ENCODE measurements at places on chromosomes 6 and 20.
A peak's percentile ranks its signal among the peaks of the same experiment; 100 is the strongest.

GRCh38 chr6:149478631-149479314, 6.0 kb downstream of the ZC3H12D start:
- DNase-seq, result no peak

DNA sequence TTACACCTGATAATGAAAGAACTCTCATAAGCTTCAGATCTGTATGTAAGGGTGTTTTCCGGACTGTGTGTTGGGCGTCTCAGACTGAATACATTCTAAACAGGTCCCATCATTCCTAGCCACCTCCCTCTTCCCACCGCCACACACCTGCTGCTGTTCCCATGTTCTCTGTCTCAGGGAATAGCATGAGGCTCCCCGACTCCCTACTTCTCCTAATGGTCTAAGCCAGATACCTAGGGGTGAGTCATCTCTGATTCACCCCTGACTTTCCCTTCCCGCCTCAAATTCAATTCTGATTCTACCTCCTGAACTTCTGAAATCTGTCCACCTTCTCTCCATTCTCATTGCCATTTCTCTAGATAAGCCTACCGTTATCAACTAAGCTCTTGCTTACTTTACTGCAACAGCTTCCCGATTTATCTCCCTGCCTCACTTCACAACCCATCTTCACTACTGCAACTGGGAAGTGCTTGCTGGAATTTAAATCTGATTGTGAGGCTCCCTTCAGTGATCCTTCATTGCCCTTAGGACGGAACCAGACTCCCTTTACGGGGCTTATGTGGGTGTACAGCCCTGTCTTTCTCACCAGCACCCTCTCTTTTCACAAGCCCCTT, 1.6 kb downstream of the TMEM14A start:
- DNase-seq, result no peak

GRCh38 chr6:14328163-14328562, 210.6 kb downstream of the CD83 start:
- DNase-seq, result no peak

DNA sequence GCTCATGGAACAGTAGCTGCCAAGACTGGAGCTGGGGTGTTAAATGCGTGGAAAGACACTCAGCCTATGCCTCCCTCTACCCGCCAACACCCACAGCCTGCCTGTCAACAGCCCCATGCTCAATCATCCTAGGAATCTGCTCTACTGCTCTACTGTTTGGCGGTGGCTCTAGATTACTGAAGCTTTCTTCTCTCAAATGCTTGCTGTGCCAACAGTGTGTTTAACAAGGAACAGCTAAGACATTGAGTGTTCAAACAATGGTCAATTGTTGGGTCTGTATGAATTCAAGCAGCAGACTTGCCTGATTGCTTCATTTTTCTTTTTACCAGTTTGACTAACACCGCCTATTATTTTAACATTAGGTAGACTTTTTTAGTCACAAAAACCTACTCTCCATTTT, 258.6 kb downstream of the SOD2 start:
- DNase-seq, result no peak

DNA sequence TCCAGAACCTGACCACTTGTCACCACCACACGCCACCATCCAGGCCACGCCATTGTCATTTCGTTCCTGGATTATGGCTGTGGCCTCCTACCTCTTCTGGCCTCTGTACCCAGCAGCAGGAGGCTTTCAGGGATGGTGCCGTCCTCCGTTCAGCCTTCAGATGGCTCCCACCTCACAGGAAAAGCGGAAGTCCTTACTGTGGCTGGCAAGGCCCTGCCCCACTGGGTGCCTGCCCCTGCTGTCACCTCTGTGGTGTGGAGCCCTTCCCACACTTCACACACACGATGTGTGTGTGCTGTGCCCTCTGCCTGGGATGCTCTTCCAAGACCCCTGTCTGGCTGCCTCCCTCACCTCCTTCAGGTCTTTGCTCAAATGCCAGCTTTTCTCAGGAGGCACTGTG, 69.4 kb downstream of the INSM1 start:
- DNase-seq, result no peak

- no peak for DNase-seq
These were observed 9.7 kb downstream of the CNBD2 start for GRCh38 chr20:35978041-35978513.

DNA sequence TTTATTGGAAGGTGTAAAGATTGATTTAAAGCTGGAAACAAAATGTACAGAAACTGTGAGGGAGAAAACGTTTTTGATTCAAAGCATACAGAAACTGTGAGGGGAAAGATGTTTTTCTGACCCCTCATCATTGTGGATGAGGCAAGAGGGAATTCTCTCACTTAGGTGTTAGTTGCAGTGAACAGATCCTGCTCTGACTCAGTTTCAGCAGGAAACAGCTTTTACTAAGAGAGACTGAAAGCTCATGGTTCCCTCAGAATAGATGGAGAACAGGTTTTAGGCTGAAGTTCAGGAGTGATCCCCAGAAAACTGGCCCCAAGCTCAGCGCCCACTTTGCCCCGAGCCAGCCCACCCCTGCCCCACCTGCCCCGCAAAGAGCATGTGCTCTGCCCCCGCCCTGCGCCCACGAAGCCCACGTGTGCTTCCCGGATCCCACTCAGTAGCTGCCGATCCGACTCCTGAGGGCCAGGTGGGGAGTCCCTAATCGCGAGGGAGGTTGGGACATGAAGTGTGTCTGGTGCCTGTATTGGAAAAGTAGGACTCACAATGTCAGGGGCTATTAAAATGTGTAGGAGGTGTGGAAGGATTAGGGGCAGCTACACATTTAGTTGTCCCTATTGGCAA, 41.2 kb downstream of the DUSP22 start:
- DNase-seq, result no peak

DNA sequence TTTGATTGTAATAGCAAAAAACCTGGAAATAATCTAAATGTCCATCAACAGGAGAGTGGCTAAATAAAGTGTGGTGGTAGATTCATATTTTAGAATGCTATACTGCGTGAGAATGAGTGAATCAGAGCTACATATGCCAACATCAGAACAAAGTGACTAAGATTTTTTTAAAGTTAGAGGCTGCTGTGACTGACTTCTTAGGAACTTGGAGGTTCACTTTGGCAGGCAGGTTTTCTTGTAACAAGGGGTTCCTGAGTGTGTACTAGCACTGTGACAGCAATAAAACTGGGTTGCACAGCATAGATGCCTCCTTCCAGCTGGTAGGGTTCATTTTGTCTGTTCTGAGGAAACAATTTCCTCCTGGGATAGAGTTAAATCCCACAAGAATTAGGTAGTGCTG, 75.3 kb upstream of the ENPP5 start:
- no peak for DNase-seq

- no peak for DNase-seq
These were observed 211.3 kb upstream of the RUNX2 start for GRCh38 chr6:45116714-45117410.

DNA sequence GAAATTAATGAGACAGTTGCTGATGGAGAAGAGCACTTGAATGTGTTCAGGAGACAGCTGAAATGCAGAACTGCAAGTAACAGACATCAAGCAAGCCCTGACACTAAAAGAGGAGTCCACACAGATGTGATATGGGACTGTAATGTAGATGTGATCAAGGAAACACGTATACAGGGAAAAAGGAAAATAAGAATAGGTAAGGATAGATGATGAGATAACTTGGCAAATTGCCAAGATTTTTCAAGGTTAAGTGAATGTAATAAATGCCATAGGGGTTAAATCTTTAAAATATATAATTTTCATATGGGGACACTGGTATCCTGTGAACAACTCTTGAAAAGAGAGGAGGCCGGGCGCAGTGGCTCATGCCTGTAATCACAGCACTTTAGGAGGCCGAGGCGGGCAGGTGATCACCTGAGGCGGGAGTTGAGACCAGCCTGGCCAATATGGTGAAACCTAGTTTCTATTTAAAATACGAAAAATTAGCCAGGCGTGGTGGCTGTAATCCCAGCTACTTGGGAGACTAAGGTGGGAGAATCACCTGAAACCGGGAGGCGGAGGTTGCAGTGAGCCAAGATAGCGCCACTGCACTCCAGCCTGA, 7.2 kb upstream of the SNX14 start:
- DNase-seq, result no peak

- no peak for DNase-seq
These were observed 39.9 kb upstream of the SNRPB2 start for GRCh38 chr20:16689906-16690305.

GRCh38 chr20:327186-328026, 2.1 kb downstream of the SOX12 start:
- DNase-seq, result peak; percentile 88

DNA sequence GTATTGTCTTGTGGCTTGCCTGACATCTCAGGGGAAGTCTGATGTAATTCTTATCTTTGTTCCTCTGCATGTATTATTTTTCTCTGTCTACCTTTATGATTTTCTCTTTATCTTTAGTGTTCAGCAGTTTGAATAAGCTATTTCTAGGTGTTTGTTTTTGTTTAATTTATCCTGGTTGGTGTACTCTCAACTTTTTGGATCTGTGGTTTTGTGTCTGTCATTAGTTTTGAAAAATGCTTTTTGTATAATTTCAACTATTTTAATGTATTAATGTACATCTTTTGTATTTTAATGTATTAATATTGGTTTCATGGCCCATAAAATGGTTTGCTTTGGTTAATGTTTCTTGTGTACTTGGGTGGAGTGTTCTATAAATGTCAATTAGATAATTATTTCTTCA, 15.9 kb upstream of the APCDD1L start:
- DNase-seq, result no peak

- DNase-seq, result no peak
These were observed 65.0 kb upstream of the IFNGR1 start for GRCh38 chr6:137283940-137284810.

DNA sequence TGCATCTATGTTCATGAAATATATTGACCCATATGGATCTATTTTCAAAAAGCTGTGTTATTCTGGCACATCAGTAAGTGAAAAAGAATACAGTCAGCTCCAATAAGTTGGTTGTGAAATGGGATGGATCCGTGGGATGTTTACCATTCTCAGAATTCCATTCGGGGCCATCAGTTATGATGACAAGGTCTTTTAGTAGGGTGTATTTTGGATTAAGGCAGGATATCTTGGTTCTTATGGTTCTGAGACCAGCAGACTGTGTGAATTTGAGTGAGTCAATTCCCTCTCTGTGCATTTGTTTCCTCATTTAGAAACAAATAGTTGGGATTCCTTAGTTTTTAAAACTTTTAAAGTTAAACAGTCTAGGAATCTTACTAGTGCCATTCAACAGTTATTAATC, 287.4 kb downstream of the CD109 start:
- no peak for DNase-seq

- no peak for DNase-seq
These were observed 75.5 kb downstream of the FOXF2 start for GRCh38 chr6:1464781-1465370.

DNA sequence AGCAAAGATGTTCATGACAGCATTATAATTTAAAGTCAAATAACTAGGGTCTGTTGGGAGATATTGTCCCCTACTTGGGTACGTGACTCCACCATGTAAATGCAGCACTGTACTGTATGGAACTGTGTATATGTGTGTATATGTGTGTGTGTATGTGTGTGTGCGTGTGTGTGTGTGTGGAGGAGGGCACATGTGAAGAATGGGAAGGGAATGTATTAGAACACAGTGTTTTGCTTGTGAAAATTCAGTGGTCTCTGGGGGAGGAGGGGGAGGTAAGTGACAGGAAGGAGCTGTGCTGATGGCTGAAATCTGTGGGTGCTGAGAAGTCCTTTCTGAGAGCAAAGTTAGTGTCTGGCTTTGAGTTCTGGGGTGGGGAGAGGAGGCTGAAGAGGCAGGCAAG, 23.9 kb upstream of the VEGFA start:
- DNase-seq, result no peak
